Activated naive CD8-positive, alpha-beta T cell treated with anti-CD3 and anti-CD28 coated beads, Interleukin-2, amount 10 ng/mL, durations not matched to agents 7 days and 5 days (primary cell): ENCODE measurements at places on chromosomes 3 and 15. TPM values are rescaled to one million over a fixed set of nuclear protein-coding genes. Genes with fewer than 3 reads are reported as not detected.

DNA sequence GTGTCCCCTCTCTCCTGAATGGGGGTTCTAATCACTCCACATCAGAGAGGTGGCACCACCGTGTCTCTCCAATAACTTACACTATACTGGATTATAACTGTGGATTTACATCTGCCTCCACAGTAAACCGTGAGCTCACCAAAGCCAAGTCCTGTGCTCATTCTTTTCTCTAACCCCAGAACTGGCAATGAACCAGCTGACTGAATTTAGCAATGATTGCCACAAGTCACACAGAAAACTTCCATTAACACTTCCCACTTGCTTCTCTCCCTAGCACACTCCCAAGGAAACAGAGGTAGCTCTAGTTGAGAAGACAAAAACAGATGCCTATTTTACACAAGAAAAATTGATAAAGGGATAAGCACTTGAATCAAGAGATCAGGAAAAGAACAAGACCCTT lies 361.3 kb downstream of the ULK4 start:
- DNase-seq: no peak
- no peaks in the 10 kb centered on the region for H3K36me3 ChIP-seq
- no peak overlapping the region for H3K4me3 ChIP-seq
- peaks cover 3% of the 10 kb centered on the region for H3K4me1 ChIP-seq

LTK gene
- total RNA-seq: 1.6 TPM

GRCh38 chr3:115803661-115804060 lies 180.4 kb downstream of the GAP43 start:
- no peak for DNase-seq
- peaks cover 35% of the 10 kb centered on the region for H3K27me3 ChIP-seq
- H3K4me1 ChIP-seq: peaks cover 1% of the 10 kb centered on the region

DNA sequence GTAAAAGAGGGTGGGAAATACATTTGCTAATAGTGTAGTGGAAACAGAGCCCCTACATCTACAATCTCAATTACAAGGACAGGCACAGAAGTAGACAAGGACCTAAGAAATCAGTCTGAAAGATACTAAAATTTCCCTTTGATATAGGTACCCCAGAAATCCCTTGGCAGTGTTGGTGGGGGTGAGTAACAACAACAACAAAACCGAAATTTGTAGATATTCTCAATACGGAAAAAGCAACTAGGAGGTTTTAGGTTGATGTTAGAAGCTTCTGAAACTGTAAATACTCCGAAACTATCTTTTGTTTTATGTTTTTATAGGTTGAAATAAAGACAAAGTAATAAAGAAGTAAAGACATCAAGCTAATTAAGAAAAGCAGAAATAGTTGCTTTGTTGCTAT lies 323.1 kb upstream of the CBLB start:
- H3K4me3 ChIP-seq: no peak overlapping the region
- DNase-seq: no peak
- H3K36me3 ChIP-seq: peaks cover 44% of the 10 kb centered on the region
- no peak overlapping the region for H3K27ac ChIP-seq
- peaks cover 19% of the 10 kb centered on the region for H3K4me1 ChIP-seq
- no peaks in the 10 kb centered on the region for H3K27me3 ChIP-seq

DNA sequence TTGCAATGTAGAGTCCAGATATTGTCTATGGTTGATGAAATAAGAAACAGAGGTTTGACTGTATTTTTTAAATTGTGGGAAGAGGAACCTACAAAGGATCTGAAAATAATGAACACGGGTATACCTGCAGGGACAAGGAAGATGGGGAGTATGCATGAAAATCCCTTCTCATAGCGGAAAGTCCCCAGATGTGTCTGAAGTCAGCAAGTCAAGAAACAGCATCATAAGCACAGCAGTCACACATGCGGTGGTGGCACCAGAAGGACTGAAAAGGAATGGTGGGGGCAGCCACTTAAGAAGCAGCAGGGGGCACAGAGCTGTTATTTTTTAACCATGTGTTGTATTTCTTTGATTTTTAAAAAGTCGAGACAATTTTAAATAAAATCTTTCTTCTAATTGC lies 4.7 kb downstream of the MRPS11 start:
- DNase-seq: no peak
- no peak overlapping the region for H3K4me3 ChIP-seq
- no peak overlapping the region for H3K27ac ChIP-seq
- H3K27me3 ChIP-seq: no peaks in the 10 kb centered on the region
- H3K36me3 ChIP-seq: peaks cover 3% of the 10 kb centered on the region

SLC12A1 gene
- not detected for total RNA-seq

CHST2 gene
- 2.4 TPM for total RNA-seq

DNA sequence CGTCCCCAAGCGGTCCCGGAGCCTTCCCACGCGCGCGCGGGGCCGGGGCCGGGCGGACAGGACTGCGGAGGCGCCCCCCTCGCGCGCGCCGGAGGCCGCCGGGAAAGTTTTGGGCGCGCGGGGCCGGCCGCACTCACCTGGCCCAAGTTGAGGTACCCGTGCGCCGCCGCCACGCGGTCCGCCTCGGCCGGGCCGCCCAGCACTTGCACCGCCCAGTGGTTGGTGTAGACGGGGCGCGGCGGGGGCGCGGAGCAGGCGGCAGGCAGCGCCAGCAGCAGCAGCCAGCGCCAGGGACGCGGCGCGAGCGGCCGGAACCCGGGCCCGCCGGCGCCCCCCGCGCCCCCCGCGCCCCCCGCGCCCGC lies 289 bp downstream of the PCSK6 start:
- peak; percentile 54 for DNase-seq
- H3K27me3 ChIP-seq: peaks cover 47% of the 10 kb centered on the region
- no peak overlapping the region for H3K27ac ChIP-seq
- H3K4me3 ChIP-seq: no peak overlapping the region
- H3K4me1 ChIP-seq: no peaks in the 10 kb centered on the region

DNA sequence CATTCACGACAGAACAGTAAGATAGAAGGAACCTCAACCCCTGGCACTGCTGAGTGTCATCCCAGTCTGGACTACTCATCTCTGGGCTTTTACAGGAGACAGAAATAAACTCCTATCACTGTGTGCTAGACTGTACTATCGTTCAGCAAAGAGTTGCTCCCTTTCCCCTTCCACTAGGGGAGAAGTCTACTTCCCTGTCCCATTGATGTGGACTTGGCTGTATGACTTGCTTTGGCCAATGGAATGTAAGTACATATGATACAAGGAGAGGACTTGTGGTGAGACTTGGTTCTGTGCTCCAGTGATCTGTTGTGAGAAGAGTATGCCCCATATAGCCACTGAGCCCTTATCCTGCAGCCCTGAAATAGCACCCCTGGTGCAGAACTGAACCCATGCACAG lies 5.3 kb upstream of the KIF7 start:
- no peak for DNase-seq
- H3K4me1 ChIP-seq: peaks cover 10% of the 10 kb centered on the region
- H3K4me3 ChIP-seq: no peak overlapping the region
- no peaks in the 10 kb centered on the region for H3K36me3 ChIP-seq

- peaks cover 2% of the 10 kb centered on the region for H3K4me1 ChIP-seq
- no peak overlapping the region for H3K27ac ChIP-seq
- H3K4me3 ChIP-seq: no peak overlapping the region
Observed at GRCh38 chr15:33730815-33731214, 237.5 kb upstream of the CHRM5 start.

DNA sequence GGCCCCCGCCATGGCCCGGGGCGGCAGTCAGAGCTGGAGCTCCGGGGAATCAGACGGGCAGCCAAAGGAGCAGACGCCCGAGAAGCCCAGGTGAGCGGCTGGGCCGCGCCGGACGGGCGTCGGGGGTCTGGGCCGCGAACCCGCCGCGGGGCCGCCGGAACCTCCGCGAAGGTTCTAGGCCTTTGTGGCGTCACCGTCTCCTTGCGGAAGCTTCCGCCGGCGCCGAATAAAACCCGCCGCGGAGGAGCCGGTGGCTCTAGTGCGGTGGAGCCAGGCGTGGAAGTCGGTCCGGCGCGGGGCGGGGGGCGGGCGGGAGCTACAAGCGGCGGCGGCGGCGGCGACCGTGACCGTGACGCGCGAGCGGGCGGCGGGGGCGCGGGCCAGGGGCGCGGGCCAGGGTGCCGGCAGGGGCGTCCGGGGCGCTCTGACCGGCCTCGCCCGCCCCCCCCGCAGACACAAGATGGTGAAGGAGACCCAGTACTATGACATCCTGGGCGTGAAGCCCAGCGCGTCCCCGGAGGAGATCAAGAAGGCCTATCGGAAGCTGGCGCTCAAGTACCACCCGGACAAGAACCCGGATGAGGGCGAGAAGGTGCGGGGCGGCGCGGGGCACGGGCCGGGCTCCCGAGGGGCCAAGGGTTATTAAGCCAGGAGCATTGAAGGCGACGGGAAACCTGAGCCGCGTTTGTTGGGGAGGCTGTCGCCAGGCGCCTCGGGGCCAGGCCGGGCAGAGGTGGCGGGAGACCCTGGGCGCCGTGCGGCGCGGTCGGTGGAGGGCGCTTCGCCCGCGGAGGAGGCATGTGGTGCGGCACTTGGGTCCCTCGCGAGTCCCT lies at the start of gene DNAJA4:
TSS of gene DNAJA4 (plus strand) at position 259 of the 833 bp plus-strand sequence. CDS start at position 461, 202 bp downstream.
- H3K4me3 ChIP-seq: peak within 1 kb of the TSS; percentile 88
- peaks cover 2% of the 10 kb centered on the region for H3K36me3 ChIP-seq
- peak; percentile 77 for DNase-seq
- H3K27ac ChIP-seq: peak within 1 kb of the TSS; percentile 89
- no peaks in the 10 kb centered on the region for H3K27me3 ChIP-seq

ZNF80 gene
- 5.1 TPM for total RNA-seq

KLHL40 gene
- not detected for total RNA-seq
